NCI-H1694 (cell line): ENCODE measurements at places on chromosomes 6 and 20.

- DNase-seq, result no peak
These were observed 56.9 kb downstream of the FAM217A start for GRCh38 chr6:4021854-4022695.

- DNase-seq, result no peak
These were observed 9.6 kb upstream of the SAPCD1 start for GRCh38 chr6:31752739-31753319.

DNA sequence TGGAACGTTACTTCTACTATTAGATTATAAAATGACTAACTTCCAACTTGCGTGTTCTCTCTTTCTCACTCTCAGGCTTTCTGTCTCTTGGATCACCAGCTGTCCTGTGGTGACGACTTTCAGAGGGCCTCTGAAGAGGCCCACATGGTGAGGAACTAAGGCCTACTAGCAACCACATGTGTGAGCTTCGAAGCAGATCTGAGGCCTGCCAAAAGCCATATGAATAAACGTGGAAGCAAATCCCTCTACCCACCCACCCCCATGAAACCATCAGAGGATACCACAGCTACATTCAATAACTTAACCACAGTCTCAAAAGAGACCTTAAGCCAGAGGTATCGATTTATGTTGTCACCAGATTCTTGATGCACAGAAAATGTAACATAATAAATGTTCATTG lies 13.5 kb upstream of the BMP5 start:
- no peak for DNase-seq

DNA sequence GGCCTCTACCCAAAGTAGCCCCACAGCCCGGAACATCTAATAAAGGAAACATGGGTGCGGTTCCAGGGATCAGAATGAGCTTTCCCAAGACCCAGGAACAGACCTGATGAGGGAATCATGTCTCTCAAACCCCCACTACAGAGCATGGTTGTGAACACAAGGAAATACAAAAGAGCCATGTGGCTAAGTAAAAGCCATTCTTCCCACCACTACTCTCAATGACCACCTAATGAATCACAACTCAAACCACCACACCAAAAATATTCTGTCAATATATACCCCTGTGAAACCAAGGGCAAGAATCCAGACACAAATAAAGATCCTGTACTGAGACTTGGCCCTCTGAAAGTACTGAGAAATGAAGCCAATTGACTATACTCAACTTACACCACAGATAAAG lies 20.9 kb upstream of the COL21A1 start:
- no peak for DNase-seq

GRCh38 chr6:36160147-36160760 lies 29.9 kb downstream of the MAPK13 start:
- no peak for DNase-seq

DNA sequence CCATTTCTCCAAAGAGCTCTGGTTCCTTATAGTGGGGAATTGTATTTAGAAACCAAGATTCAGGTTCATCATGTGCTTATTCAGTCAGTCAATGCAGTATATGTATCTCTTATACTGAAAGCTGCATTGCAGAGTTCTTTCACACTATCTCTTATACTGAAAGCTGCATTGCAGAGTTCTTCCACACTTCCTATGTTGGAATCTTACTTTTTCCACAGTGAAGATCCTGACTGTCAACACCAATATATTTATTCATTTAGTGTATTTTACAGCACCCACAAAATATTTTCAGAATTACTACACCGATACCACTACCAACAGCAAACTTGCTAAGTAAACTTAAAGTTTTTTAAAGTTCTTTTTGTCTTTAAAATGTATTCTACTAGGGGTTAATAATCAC lies 349.3 kb upstream of the MMS22L start:
- DNase-seq, result no peak

DNA sequence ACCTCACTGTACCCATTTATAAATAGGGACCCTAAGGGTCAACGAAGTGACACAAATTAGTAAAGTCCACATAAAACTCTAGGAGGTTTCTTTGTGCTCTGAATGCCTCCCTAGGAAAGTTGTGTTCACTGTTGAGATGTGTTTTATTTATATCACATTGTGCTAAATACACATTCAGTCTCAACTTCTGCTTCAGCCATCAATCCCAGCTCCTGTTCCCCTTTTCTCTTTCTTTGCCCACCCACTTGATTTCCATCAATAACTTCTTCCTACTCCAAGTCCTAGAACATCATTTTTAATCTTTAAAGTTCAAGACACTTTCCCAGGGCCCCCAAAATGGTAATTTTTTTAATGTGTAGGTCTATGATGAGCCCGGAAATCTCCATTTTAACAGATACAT lies 208.3 kb upstream of the RAB32 start:
- DNase-seq, result no peak

GRCh38 chr20:37670351-37670791 lies 23.5 kb upstream of the CTNNBL1 start:
- DNase-seq, result peak; percentile 45

GRCh38 chr6:111804627-111805235 lies 68.5 kb downstream of the FYN start:
- DNase-seq, result no peak

GRCh38 chr6:61688165-61688564 lies 597.9 kb downstream of the KHDRBS2 start:
- no peak for DNase-seq

GRCh38 chr6:148580442-148580841 lies 166.4 kb upstream of the UST start:
- no peak for DNase-seq

- no peak for DNase-seq
These were observed 58.7 kb downstream of the BCKDHB start for GRCh38 chr6:80165143-80165542.

DNA sequence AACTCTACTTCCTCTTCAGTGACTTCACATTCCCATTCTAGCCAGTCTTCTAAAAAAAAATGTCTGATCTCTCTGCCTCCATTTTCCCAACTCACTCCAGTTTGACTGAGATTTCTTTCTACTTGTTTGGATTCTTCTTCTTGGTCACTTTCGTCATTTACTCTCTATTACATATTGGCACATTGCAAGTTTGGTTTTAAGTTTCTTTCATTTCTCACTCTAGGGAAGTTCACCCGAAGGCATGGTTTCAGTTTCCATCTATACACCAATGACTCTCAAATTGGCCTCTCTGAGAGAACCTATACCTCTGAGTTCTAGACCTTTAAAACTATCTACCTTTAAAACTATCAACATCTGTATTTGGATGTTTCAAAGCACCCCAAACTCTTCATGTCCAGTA lies 51.3 kb downstream of the CD109 start:
- no peak for DNase-seq

- DNase-seq, result no peak
These were observed 56.8 kb downstream of the CEBPB start for GRCh38 chr20:50247196-50248094.

GRCh38 chr6:25942561-25943147 lies 12.2 kb upstream of the SLC17A2 start:
- DNase-seq, result peak; percentile 6

- peak; percentile 65 for DNase-seq
These were observed 32.0 kb downstream of the ARHGAP40 start for GRCh38 chr20:38633577-38634093.

DNA sequence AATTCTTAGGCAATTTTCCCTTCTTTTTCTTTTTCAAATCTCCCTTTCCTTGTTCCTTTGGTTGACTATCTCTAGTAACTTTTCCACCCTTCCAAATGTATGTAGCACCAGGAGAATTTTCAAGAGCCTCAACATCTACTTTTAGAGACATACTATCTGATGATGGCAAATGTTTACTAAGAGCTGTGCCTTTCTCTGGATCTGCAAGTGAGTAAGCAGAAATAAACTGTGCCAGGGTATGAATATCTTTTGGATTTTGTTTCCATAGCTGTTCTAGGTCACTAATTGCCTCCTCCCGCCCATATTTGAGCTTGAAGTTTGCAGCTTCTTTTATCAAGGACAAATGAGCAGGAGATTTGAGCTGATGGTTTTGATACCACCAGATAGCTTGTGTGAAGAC lies 69.5 kb downstream of the GTF2H5 start:
- DNase-seq, result no peak

- no peak for DNase-seq
These were observed 10.8 kb downstream of the DYNLRB1 start for GRCh38 chr20:34527016-34527415.

GRCh38 chr6:7148100-7148822 lies 40.5 kb downstream of the RREB1 start:
- no peak for DNase-seq

- no peak for DNase-seq
These were observed 16.5 kb downstream of the BLOC1S5 start for GRCh38 chr6:8047541-8048292.

DNA sequence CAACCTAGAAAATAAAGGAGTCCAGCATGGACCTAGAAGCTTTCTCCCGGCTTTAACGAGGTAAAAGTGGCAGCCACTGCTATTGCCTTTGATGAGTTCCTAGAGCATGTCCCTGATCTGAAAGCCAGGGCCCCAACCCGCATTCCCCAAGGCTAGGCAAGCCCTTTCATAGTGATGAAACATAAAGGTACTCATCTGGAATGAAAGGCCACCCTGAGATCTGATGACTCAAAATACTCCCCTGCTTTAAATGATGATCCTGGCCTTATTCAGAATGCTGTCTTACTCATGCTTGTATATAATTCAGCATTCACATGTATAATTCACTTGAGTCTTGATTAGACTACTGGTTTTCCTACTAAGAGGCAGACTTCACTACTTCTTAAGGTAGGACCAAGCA lies 21.3 kb downstream of the TTPAL start:
- DNase-seq, result no peak

DNA sequence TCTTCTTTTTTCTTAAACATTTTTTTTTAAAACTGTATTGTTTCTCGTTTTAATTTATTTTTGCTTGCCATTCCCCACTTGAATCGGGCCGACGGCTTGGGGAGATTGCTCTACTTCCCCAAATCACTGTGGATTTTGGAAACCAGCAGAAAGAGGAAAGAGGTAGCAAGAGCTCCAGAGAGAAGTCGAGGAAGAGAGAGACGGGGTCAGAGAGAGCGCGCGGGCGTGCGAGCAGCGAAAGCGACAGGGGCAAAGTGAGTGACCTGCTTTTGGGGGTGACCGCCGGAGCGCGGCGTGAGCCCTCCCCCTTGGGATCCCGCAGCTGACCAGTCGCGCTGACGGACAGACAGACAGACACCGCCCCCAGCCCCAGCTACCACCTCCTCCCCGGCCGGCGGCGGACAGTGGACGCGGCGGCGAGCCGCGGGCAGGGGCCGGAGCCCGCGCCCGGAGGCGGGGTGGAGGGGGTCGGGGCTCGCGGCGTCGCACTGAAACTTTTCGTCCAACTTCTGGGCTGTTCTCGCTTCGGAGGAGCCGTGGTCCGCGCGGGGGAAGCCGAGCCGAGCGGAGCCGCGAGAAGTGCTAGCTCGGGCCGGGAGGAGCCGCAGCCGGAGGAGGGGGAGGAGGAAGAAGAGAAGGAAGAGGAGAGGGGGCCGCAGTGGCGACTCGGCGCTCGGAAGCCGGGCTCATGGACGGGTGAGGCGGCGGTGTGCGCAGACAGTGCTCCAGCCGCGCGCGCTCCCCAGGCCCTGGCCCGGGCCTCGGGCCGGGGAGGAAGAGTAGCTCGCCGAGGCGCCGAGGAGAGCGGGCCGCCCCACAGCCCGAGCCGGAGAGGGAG lies 580 bp downstream of the VEGFA start:
- no peak for DNase-seq

DNA sequence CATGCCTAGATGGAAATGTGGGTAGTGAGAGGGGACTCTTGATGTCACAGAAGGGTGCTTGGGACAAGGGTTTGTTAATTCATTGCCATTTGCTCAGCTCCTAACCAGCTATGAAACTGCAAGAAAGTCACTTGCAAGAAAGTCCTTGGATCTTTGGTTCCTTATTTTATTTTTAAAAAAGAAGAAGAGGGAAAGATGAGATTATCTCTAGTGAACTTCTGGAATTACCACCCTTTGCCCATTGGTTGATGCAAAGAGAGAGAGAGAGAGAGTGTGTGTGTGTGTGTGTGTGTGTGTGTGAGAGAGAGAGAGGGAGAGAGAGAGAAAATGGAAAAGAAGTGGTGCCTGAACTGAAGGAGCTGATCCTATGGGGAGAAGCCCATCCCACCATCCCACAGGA lies 4.6 kb upstream of the SFT2D1 start:
- no peak for DNase-seq

GRCh38 chr6:41784581-41785171 lies 2.8 kb upstream of the TOMM6 start:
- DNase-seq, result no peak

- no peak for DNase-seq
These were observed 4.6 kb upstream of the BICRAL start for GRCh38 chr6:42777126-42777822.

DNA sequence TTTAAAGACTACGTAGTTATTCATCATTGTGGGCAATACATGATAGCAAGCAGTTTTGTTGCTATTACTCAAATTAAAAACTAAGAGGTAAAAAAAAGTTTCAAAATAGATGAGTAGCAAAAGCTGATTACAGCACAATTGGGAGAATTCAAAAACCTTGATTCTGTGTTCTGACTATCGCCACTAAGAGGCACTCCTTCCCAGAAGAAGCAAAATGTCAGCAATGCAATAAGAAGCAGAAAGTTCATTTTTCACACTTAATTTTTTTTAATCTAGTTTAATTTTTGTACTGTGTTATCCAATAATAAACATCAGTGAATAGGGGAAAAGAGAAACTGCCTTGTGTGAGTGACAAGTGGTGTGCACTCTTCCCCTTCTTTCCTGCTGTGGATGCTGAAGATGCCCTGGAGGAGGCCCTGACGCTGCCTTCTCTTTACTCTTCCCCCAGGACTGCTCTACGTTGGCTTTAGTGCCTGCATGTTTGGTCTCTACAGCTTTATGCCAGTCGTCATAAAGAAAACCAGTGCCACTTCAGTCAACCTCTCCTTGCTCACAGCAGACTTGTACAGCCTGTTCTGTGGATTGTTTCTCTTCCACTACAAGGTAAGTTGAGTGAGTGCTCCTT lies 263.2 kb upstream of the PLN start:
- DNase-seq, result no peak

DNA sequence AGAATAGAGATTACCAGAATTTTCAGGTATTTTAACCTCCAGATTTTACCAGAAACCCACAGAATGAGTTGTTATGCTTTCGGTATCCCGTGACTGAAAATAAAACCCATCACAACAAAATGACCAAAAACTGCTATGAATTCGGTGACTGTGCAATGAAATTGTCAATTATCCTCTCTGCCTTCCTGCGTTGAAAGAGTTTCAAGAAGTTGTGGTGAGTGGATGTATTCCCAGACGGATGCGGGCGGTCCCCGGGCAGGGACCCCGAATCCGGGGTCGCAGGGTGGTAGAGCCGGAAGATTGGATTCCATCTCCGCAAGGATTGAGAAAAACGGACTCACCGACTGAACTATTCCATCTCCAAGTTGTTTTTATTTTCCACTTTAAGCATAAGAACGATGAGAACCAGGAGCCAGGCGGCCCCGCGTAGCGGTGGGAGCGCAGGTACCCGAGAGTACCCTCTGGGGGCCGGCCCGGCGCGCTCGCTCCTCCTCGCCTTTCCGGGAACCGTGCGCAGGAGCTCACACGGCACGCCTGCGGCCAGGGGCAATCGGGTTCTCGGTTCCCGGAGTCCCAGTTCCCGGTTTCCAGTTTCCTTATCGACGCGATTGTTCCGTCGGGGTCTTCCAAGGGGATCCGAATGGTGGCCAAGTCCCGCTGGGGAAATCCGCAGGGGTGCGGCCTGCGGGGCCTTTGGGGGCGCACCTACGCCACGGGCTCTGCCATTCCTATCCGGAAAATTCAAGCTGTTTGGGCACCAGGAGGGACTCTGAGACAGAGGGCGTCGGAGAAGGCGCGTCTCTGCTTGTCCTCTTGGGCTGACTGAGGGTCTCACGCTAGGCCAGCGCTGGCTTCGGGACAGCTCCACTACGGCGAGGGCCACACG lies 104.9 kb upstream of the PRDM1 start:
- DNase-seq, result no peak

- DNase-seq, result no peak
These were observed 75.3 kb downstream of the ELOVL2 start for GRCh38 chr6:10968776-10969175.
